Activated CD4-positive, alpha-beta T cell treated with anti-CD3 and anti-CD28 coated beads, Interleukin-2, Interleukin-4, amounts not matched to agents 100 ng/mL and 50 ng/mL, durations not matched to agents 16 hours and 8 hours (primary cell): ENCODE measurements at places on chromosomes 3 and 15.

DNA sequence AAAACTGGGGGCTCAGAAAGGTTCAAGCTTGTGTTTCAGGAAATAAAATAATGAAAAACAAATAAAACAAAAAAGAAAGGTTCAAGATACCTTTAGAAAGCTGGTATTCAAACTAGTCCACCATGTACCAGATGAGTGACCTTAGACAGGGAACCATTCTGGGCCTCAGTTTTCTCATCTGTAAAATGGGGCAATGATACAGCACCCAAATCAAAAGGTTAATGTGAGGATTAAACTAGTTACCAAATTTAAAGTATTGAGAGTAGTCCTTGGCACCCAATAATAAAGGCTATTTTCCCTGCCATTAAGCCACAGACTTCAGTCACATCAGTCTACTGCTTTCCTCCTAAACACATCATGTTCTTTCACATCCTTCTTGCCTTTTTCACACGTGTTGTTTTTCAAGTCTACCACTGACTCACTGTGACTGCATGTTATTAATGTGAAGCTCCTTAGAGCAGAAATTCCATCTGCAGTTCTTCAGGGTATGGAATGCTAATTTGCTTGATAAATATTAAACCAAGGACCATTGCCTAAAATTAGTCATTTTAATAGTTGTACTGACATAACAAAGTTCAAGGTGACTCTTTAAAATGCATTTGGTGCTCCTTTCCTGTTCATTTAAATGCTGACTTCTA, 19.9 kb downstream of the TAMM41 start:
- no peak for DNase-seq

DNA sequence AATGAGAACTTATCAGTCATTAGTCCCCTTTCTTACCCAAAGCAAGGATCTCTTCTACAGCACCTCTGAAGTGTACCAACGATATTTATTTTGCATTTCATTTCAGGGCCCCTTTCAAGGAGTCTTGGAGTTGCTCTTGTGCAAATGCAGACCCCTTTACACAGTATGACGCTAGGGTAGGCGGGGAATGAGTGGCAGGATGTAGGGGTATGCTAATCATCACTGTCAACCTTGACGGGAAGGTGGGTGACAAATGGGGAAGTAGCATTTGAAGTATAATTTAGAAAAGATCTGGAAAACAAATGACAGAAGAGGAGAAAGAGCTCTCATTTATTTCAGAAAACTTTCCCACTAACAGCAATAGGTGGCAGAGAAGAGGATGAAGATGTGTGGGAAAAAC, 94.4 kb downstream of the LRRN1 start:
- no peak for DNase-seq

DNA sequence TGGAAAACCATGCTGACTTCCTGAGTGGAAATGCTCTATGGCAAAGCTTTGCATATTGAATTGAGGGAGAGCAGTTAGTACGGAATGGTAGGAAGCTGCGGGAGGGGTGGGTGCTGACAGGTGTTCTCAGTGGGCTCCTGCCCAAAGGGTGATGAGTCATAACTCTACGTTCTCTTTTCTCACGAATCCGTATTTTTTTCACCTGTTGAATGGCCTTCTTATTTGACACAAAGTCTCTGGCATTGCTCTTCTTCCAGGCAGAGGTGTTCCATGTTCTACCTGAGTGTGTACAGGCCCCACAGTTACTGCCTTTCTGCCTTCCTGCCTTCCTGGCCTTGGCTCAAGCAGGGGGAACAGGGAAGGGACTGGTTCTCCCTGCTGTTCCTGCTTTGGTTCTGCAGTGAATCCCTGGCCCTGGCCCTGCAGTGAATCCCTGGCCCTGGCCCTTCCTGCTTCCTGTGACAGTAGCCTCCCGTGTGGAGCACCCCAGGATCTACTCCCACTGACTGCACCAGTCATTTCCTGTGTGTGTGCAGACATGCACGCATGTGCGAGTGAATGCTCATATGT, 31.9 kb downstream of the TRAK1 start:
- no peak for DNase-seq

DNA sequence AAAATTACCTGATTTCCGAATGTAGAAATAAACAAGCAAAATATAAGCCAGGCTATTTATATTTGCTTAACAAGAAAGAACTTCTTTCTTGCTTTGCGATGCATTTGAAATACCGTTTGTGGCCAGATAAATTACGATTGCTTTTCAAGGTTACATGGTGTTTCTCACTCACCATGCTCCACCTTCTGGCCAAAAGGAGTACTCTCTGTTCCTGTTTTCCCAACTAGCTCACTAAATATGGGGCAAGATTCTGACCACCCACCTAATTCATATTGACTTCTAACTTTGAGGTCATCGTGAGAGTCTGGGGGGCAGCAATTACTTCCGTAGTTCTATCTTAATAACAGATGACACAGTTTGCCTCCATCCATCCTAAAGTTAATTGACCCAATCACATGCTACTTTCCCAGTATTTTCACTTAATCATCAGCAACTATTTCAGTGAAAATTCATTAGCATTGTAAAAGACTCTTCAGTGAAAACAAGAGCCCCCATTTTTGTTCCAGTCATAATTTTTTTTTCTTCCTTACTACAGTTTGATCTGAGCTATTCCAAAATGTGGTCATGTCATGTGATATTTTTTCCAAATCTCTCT, 25.9 kb downstream of the ACP3 start:
- DNase-seq = peak; percentile 44

DNA sequence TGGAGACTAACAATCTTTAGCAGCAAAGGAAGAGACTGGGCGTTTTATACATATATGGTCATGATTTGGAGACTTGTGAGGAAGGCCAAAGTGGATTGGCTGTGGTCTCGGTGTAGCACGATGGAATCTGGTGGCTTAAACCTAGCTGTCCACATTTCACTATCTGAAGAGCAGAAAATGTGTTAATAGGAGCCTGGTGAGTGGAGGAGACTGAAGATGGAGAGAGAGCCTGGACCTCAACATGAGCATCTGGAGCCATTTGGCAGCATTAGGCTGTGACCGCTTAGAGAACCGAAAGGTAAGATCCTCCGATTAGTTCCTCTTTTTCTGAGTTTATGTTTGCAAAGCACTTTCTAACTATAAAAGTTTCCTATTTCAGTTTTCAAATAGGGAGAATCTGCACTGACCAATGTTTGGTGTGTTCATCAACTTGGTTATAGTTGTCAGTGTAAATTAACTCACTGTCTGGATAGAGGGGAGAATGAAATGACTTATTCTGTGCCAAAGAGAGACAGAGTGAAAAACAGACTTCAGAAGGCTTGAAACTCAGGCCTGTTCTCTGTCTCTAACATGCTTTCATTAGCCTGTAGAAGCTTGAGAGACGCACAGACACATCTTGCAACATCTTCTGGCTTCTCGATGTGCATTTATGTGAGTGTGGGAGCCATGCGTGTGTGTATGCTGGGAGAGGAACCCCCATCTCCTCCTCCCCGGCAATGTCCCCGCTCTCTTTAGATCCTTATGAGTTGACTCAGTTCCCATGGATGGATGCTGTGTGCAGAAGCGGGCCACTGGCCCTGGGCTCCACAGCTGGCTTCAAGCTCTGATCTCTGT, 244.7 kb upstream of the TBL1XR1 start:
- DNase-seq = no peak

DNA sequence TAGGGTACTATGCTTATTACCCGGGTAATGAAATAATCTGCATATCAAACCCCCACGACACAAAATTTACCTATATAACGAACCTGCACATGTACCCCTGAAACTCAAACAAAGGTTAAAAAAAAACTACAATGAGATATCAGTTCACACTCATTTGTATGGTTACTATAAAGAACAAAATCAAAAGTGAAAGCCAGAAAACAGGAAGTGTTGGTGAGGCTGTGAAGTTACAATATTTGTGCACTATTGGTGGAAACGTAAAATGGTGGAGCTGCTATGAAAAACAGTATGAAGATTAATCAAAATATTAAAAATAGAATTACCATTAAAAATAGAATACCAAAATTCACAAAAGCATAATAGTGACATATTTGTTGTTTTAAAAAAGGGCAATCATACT, 128.9 kb downstream of the ZIC1 start:
- DNase-seq = no peak

DNA sequence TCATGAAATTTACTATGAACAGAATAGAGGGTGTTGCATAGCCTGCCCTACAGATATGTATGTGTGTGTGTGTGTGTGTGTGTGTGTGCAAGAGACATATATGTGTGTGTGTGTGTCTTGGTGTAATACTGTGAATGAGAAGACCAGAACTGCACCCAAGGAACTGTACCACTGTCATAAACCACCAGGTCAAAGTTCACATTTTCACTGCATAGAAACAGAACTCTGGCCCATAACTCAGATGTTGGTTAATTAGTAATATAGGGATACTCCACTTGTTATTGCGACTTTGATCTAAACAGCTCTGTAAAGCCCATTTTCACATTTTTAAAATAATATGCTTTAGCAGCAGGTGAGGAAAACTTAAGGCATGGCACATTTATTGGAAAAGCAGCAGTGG, 111.8 kb downstream of the IGF2BP2 start:
- DNase-seq = no peak

GRCh38 chr3:8959668-8960067, 3.6 kb downstream of the RAD18 start:
- no peak for DNase-seq

- DNase-seq = no peak
Observed at GRCh38 chr3:182999767-183000166, 19.4 kb upstream of the DCUN1D1 start.

DNA sequence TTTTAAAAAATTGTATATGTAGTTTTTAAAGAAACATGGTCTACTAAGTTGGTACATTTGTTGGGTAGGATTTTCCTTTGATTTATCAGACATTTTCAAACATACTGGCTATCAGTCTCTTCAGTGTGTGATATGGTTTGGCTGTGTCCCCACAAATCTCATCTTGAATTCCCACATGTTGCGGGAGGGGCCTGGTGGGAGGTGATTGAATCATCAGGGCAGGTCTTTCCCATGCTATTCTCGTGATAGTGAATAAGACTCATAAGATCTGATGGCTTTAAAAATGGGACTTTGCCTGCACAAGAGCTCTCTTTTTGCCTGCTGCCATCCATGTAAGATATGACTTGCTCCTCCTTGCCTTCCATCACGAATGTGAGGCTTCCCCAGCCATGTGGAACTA, 121.9 kb downstream of the ABI3BP start:
- no peak for DNase-seq

DNA sequence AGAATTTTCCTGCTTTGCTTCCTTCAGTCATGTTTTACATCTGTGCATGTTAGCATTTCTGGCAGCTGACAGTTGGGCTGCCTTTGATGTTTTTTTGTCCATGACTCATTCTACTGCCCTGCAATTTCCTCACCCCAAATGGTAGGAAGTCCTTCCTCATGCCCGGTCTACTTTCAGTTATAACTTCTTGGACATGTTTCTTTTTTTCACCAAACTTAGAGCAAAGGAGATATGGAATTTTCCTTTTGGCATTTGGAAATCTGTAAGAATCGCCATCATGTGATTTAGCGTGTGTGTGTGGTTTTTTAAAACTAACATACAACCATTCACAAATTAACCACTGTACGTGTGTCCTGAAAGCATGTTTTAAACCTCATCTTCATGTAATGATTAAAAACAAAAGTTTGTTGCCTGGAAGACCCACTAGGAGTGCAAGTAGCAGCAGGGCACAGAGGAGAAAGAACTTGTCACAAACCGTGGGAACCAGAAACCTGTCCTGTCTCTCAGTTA, 430.7 kb upstream of the CFAP20DC start:
- peak; percentile 69 for DNase-seq

GRCh38 chr3:78507196-78507984, 1260.4 kb downstream of the ROBO1 start:
- no peak for DNase-seq

DNA sequence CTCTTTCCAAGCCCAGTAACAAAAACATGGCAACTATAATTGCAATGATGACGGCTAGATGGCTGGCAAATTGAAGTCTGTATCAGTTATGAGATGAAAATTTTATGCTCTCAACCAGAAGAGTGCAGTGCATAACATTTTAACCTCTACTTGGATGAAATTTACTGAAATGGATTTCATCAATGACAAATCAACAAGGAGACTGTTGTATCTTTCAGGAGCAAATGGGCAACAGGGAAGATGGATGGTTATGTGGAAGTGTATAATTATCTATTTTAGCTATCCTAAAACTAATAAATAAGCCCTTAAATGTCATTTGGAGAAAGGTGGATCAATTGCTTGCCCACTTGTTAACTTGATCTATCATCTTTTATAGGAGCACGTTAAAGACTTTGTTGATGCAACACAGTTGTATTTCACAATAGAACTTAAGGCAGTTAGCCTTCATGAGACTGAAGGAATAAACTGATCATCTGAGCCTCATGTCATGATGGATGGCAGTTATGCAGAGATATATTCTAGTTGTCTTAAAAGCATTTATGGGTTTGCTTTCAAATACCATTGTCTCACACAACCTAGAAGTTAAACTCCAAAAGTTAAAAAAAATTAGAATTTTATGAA, 315.1 kb upstream of the TBC1D5 start:
- no peak for DNase-seq

DNA sequence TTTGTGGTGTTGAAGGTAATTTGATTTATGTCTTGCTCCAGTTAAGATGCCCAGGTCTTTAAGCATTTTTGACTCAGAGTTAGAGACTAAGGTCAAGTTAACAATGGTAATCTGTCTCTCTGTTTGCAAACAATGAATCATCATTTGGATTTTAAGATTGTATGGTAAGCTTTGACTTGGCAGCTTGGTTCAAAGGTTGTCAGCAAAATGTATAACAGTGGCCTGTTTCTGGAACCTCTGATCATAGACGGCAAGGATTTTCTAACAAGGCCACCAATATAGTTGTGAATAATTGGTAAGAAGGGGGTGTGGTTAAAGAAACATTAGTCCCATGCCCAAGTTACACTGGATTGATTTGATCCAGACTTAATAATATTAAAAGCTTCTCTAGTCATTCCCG, 775.2 kb upstream of the GOLIM4 start:
- DNase-seq = no peak

DNA sequence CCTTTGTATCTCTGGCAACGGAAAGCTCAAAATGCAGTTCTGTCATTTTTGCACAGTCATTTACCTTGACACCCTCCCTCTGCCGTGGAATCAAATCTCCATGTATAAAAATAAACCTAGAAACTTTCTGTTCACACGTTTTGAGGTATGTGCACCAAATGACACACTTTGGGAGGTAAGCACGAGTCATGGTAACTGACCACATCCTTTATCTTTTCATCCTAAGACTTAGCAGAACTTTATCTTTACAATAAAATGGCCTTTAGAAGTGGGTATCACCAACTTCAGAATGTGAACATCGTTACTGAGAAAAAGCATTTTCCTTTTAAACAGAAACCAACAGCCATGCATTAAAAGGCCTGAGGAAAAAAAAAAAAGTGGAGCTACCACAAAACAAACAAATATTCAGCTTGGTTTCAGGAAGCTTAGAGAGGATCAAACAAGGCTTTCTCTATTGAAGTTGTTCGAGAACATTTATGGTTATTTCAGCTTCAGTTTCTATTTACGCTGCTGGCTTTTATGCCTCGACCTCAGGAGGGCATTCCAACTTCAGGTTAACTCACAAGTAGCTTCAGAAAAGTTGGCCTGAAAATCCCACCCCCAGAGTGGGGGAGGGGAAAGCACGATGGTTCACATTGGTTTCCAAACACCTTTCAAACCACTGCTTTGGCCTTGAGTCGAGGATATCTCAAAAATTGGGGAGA, 171.1 kb upstream of the ICE2 start:
- peak; percentile 86 for DNase-seq

- no peak for DNase-seq
Observed at GRCh38 chr3:26535151-26535550, 87.4 kb upstream of the LRRC3B start.
